NCI-H1436 treated with DMSO at 0.1 percent for 48 hours (cell line): ENCODE measurements at places on chromosomes 1 and 21.

DNA sequence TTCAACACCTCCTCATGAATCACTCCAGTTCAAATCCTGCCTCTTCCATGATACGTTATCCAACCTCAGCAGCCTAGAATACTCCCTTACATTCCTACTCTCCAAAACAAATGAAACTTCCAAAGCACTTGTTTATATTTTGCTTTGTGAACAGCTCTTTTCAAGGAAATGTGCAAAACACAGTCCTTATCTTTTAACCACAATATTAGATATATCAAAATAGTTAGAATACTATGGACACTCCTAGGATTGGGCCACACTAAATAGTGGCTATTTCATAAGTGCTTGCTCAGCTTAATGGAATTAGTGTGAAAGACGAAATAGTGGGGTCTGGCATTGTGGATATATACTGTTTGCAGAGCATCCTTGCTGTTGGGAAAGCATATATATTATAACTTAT lies 173.5 kb downstream of the ZC3H11B start:
- no peak for DNase-seq

- no peak for DNase-seq
These were observed 137.8 kb downstream of the TSEN15 start for GRCh38 chr1:184189361-184189760.

DNA sequence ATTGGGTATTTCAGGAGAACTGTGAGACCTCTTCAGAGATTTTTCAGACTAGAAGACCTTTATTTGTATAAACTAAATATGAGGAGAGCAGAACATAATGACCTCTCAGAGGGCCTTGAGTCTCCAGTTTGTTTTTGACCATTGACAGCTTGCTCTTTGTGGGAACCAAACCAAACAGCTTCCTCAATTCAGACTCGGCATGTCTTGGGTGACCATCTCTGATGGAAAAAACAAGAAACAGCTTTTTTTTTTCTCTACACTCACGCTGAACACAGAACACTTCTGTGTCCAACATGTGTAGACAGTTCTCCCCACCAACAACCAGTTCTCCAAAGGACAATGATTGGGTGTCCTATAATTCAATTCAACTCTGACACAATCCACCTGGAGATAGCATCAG lies 11.5 kb downstream of the ATP1A4 start:
- no peak for DNase-seq

DNA sequence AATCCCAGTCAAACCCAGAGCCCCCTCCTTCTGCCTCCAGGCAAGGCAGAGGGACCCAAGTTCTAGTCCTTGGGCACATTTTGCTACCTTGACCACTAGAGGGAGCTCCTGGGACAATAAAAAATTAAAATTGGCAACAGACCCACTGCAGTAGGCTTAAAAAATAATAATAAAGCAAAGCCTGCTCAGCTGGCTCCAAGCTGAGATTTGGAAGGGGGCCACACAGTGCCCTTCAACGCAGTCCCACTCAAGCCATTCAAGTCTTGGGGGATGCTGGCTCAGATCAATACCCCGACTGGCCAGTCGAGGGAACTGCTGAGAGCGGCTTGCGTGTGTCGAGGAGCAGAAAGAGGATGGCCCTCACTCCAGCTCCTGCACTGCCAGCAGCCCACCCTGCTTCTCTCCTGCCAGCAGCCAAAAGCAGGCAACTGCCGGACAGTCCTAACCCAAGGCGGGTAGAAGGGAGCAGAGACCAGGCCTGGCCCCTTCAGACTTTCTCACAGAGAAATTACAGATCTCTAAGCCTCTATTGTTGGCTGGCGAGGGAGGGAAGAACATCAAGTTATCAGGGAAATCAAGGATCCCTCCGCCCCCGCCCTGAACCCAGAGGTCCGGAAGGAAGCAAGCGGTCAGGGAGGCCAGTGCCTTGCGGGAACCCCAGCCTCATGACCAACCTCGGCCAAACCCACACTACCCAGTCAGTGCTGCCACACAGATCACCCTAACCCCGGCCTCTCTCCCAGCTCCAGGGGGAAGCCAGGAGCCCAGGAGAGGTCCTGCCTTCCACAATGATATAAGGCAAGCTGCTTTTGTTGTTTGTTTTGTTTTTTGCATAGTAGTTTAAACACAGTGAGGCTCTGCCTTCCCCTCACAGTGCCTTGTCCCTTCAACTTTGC lies 4.9 kb upstream of the ALDH4A1 start:
- no peak for DNase-seq

DNA sequence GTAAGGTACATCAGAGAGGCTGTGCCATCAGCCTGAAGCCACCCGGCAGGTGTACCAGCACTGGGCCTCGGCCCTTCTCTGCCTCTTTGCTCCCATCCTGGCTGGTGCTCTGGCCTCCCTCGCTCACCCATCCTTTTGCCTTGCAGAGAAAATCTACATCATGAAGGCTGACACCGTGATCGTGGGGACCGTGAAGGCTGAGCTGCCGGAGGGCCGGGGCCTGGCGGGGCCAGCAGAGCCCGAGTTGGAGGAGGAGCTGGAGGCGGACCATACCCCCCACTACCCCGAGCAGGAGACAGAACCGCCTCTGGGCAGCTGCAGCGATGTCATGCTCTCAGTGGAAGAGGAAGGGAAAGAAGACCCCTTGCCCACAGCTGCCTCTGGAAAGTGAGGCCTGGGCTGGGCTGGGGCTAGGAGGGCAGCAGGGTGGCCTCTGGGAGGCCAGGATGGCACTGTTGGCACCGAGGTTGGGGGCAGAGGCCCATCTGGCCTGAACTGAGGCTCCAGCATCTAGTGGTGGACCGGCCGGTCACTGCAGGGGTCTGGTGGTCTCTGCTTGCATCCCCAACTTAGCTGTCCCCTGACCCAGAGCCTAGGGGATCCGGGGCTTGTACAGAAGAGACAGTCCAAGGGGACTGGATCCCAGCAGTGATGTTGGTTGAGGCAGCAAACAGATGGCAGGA lies 24.5 kb upstream of the TNFRSF1B start:
- DNase-seq: no peak

DNA sequence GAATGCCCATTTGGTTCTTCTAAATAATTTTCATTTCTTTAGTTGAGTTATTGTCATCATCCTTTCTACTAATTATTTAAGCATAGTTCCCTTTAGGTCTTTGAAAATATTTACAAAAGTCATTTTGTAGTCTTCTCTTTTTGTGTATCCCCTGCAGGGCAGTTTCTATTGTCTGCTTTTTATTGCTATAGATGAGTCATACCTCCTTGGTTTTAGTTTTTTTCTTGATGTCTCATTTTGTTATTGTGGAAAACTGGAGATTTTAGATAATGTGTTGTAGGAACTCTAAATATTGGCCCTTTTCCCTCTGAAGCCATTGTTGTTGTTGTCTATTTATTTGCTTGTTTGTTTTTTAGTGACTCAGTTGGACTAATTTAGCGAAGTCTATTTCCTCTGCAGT lies 387.9 kb downstream of the NUF2 start:
- no peak for DNase-seq

DNA sequence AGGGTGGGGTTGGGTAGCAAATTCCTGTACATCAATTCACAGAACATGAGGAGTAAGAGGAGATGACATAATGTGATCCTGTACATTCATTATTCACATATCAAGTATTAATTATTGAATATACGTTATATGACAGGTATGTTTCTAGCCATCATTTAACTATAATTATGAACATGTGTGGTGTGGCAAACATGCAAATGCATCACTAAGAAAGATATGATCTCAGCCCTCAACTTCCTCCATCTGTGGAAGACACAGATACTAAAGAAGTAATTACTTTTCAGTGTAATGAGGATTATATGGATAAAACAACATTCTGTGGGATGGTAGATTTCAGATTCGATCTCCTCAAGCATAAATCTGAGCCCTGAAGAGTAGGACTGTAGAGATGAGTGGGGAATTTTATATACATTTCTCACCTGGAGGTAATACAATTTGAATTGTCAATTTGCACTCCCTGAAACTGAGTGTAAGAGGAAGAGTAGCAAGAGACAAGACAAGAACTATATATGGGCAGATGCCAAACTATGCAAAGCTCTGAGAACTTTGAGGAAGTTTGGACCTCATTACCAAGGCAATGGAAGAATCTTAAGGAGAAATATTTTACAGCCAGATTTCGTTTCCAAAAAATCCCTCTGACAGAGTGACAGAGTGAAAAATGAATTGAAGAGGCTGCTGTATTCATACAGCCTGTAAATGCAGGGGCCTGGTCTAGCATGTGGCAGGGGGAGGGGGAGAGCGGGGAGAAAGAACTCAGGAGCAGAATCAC lies 275.5 kb downstream of the TPR start:
- no peak for DNase-seq

DNA sequence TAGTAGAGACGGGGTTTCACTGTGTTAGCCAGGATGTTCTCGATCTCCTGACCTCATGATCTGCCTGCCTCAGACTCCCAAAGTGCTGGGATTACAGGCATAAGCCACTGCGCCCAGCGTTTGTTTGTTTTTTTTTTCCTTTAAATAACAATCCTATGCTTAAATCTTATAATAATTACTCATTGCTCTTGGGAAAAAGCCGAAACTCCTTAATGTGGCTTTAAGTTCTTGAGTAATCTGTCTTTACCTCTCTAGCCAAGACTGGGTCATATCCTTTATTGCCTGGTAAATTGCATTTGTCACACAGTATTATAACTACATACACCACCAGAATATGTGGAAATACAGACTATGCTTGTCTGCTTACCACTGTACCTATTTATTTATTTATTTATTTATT lies 97.1 kb downstream of the MACF1 start:
- no peak for DNase-seq

DNA sequence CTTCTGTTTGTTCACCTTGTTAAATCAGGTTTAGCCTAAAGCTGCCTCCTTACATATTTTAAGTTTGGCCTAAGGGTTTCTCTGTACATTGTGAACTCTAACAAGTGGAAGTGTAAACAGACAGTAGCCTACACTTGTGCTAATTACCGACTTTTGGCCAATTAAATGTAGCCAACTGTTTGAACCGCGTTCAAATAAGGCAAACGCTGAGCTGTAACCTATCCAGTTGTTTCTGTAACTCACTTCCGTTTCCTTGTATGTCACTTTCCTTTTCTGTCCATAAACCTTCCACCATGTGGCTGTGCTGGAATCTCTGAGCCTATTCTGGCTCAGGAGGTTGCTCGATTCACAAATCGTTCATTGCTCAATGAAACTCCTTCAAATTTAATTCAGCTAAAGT lies 8.0 kb upstream of the FCAMR start:
- no peak for DNase-seq

DNA sequence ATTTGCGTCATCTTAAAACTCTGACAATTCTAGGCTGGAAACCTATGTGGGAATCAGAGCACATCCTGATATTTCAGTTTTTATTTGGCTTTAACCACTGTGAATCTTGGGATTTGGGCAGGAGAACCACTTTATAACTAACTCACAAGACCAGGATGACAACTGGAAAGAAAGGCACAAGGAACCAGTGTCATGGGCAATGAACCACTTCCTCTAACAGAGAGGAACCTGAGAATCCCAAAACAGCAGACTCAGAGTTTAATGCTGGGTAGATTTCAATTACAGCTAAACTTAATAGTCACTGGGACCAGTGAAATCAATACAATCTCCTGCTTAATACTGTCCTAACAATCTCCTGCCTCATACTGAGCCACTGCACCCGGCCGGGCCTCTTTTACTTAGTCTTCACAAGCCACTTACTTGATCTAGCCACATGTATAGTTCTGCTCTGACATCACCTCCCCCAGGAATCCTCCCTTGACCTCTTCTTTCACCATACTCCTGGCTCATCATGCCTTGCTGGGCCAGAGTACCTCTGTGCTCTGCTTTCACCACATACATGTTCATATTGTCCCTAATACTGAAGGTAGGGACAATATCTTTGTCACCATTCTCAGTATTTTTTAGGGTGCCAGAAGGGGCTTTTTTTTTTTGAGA lies 20.2 kb upstream of the SLFNL1 start:
- no peak for DNase-seq

GRCh38 chr1:11690397-11691301 lies 861 bp upstream of the DRAXIN start:
- no peak for DNase-seq

GRCh38 chr1:46342084-46342656 lies 1.6 kb downstream of the NSUN4 start:
- no peak for DNase-seq

DNA sequence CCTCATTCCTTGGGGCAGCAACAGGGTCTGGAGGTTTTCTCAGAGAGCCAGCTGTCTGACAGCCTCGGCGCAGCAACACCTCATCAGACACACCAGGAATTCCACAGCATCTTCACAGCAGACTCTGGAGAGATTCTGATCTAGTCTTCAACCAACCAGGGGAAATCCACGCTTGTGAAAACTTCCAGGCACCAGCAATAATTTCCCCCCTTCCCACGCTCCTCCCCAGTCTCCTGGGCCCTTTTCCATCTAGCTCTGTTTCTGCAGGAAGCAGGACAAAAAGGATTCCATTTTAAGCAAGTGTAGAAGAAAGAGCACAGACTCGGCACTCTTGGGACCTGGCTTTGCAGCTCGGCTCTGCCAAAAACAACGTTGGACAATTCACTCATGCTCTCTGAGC lies 44.3 kb upstream of the CAPZB start:
- DNase-seq: no peak

GRCh38 chr1:18021242-18021641 lies 86.4 kb upstream of the IGSF21 start:
- no peak for DNase-seq

DNA sequence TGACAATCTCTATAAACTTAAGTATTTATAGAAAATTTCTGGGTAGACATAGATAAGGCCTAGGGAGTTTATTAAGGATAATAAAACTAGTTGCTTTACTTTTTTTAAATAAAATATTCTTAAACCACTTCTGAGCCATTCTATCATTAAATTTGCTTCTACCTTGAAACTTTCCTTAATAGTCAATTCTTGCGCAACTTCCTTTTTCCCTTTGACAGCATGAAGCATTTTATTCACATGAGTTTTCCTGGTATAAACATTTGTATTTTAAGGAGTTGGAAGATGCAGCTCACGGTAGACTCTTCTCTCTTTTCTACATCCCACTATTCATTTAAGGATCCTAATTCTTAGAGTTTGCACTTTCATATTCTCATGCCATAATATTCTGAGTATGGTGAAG lies 75.8 kb upstream of the DPH5 start:
- no peak for DNase-seq

GRCh38 chr1:41765152-41765551 lies 153.6 kb downstream of the HIVEP3 start:
- DNase-seq: no peak

GRCh38 chr1:1022302-1023009 lies 2.5 kb downstream of the AGRN start:
- no peak for DNase-seq

- no peak for DNase-seq
These were observed 9.9 kb downstream of the UBXN11 start for GRCh38 chr1:26296340-26297056.
